ENCODE measurements at places on chromosomes 3 and 15.

DNA sequence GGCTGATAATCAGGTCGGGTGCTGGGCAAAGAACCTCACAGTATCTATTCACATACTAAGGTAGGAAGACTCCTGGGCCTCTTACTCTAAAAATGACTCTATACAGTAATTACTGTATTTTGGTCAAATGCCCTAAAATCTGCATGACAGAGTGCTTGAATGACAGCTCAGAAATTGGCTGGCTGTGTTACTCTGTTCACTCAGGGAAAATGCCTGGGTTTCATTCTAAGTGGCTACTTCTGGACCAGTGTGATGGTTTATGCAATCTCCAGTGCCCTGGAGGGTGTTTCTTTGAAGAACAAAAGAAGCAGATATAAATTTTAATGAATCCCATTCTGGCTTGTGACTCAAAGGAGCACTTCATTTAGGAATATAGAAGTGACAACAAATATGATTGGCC lies 2.2 kb downstream of the GABRR3 start:
- no peak for DNase-seq

- DNase-seq = no peak
Observed at GRCh38 chr3:7447197-7447769, 586.4 kb downstream of the GRM7 start.

GRCh38 chr15:70852501-70853317 lies 1.2 kb downstream of the LARP6 start:
- no peak for DNase-seq

GRCh38 chr3:13477943-13478342 lies 2.2 kb upstream of the HDAC11 start:
- no peak for DNase-seq

GRCh38 chr3:158165141-158165655 lies 55.3 kb downstream of the RSRC1 start:
- no peak for DNase-seq

- no peak for DNase-seq
Observed at GRCh38 chr3:102026656-102027055, 177.3 kb downstream of the NFKBIZ start.

GRCh38 chr3:41267975-41268640 lies 68.8 kb downstream of the CTNNB1 start:
- DNase-seq = peak; percentile 87

DNA sequence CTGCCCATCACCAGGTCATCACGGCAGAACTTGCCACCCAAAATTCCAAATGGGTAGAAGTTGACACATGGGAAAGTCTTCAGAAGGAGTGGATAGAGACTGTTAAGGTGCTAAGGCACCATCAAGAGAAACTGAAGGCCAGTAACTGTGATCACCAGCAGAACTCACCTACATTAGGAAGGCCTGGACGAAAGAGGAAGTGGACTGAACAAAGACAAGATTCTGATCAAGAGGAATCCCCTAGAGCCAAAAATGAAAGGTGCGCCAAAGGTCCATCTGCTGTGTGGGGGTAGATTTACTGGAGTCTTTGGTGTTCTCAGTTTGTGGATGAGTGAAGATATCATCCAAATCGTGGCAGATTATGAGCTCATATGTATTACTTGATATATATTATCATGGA lies 46.3 kb upstream of the P3H2 start:
- no peak for DNase-seq

- DNase-seq = no peak
Observed at GRCh38 chr15:90213818-90214204, 12.7 kb downstream of the SEMA4B start.

- DNase-seq = no peak
Observed at GRCh38 chr3:58874248-58874741, 175.5 kb downstream of the CFAP20DC start.

DNA sequence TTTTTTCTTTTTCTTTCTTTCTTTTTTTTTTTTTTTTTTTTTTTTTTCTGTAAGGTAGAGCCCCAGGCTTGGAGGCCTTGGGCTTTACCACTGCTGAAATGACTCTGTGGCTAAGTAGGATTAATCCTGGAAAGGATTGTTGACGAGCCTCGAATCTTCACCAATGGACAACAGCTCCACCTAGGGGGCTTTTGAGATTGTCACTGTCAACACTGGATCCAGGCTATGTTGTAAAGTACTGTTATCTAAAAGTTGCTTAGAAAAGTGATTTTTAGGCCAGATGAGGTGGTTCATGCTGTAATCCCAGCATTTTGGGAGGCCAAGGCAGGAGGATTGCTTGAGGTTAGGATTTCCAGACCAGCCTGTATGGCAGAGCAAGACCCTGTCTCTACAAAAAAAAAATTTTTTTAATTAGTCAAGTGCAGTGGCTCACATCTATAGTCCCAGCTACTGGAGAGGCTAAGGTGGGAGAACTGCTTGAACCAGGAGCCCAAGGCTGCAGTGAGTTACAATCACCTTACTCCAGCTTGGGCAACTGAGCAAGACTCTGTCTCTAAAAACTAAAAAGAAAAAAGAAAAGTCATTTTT lies 41.6 kb downstream of the KLHL18 start:
- DNase-seq = peak; percentile 53

DNA sequence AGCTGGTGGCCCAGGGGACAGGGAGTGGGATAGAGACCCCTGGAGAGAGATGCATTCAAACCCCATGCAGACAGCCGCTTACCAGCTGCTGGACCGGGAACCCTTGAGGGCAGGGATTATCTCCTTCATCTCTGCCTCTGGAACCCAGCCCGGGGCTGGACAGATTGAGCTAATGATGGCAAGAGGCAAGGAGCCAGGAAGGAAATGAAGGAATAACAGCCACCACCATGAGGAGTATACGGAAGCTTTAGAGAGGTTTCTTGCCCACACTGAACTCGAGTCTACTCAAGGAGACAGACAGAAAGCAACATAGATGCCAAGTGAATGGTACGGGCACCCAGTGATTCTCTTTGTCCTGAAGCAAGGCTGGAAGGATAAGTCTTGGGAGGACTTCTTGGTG lies 23.2 kb downstream of the HAPLN3 start:
- no peak for DNase-seq

DNA sequence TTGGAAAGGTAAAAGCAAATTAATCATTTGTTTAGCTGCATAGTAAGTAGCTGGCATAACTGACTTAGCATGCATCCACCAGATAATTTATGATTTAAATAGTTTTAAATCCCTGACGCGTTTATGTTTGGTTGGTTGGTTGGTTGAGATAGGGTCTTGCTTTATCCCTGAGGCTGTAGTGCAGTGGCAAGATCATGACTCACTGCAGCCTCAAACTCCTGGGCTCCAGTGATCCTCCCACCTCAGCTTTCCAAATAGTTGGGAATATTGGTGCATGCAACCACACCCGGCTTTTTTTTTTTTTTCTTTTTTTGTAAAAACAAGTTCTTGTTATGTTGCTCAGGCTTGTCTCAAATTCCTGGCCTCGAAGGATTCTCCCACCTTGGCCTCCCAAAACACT lies 263.4 kb downstream of the MCTP2 start:
- no peak for DNase-seq

GRCh38 chr3:43015991-43016865 lies 37.1 kb downstream of the GASK1A start:
- no peak for DNase-seq

GRCh38 chr3:60707452-60708020 lies 543.7 kb downstream of the FHIT start:
- no peak for DNase-seq

GRCh38 chr15:85706779-85707518 lies 87.8 kb downstream of the KLHL25 start:
- DNase-seq = no peak

DNA sequence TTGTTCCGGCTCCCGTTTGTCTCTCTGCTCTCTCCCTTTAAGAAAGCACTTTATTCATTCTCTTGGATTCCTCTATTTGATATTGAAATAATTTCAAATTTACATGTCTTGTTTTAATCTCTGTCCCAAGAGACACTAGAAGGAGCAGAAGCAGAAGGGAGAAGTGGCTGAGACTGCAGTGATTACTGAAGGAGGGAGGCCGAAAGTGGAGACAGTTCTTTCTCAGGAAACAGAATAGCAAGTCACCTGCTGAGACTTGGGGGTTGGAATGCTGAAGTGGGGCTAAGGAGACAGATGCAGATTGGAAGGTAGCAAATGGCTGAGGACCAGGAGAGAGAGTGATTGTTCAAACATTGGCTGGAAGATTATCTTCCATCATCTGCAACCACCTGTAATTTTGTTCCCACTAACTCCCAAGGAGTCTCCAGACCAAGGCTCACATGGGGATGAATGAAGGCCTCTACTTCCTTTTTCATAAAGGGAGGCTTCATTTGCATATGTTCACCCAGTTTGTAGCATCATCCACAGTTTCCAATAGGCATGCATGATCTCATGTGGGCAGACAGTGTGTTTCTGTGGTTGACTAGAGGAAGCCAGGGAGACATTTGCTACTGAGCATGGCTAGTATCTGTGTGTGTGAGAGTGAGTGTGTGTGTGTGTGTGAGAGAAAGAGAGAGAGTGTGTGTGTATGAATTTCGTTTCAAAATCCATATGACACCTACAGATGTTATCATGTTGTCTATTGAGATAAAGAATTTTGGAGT lies 24.0 kb downstream of the LTF start:
- no peak for DNase-seq

GRCh38 chr3:131713416-131714123 lies 210.8 kb upstream of the MRPL3 start:
- DNase-seq = no peak

GRCh38 chr3:56962206-56962605 lies 98.3 kb upstream of the SPATA12 start:
- DNase-seq = no peak

- DNase-seq = no peak
Observed at GRCh38 chr3:101900736-101901135, 51.4 kb downstream of the NFKBIZ start.

DNA sequence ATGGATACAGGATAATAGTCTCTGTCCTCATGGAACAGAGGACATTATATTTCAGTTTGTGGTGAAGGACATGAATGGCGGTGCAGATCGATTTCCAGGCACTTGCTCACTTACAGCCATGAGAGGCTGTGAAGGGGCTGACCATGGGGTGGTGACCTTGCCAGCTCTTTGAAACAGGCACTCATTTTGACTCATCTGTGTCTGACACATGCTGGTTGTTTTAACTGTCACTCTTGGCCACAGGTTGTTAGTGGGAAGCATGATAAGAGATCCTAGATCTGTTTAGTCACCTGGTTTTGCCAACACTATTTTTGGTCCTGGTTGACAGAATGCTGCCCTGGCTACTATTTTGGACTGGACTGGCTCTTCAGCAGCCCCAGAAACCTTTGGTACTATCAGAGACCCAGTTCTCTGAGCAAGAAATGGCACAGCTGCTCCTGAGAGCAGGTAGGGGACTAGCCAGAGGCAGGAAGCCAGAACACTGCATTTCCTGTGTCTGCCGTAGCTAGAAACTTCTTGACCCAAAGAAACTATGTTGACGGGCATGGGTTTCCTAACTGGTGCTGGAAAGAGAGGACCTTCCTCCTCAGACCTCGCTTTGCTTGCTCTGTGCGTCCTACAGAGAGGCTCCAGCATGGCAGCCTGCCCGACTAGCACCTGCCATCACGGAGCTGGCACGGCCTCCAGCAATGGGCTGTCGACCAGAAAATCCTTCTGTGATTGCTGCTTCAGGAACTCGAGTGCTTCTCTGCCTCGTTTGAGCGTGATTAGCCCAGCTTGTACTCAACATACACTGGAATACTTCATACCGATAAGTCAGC lies 6.3 kb downstream of the PXYLP1 start:
- DNase-seq = no peak

GRCh38 chr3:115272036-115272824 lies 125.1 kb upstream of the ZBTB20 start:
- DNase-seq = no peak

- no peak for DNase-seq
Observed at GRCh38 chr3:52153389-52154096, 680 bp downstream of the POC1A start.

DNA sequence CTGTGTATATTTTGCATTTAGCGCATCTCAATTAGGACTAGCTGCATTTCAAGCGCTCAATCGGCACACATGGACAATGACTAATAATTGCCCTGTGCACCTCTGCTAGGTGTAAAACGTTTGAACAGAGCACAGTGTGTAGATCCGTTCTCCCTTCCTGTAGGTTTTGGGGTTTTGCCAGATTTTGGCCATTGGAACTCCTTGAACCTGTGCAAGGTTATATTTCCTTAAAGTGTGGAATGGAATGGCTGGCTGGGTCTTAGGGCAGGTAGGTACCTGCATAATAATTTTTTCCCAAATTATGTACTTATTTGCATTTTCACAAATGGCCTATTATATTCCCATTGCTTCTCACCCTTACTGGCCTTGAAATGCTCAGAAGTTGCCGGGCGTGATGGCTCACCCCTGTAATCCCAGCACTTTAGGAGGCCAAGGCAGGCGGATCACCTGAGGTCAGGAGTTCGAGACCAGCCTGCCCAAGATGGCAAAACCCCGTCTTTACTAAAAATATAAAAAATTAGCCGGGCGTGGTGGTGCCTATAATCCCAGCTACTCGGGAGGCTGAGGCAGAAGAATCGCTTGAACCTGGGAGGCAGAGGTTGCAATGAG lies 777 bp downstream of the RNU5B-1 start:
- no peak for DNase-seq

DNA sequence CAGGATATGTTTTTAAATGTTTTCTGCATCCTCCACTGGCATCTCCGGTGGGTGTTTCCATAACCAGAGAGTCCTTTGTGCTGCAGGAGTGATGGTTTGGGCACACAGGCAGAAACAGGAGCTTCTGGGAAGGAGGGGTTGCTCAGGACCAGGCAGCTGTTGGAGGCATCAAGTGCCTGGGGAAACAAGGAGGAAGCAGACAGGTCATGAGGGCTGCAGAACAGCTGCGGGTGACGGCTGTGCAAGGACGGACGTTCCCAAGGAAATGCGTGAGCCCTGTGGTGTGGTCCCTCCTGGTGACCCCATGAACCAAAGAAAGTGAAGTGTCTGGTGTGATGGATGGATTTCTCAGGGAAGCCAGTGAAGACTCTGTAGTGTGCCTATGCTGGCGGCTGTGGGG lies 61.2 kb upstream of the TNFAIP8L3 start:
- no peak for DNase-seq

DNA sequence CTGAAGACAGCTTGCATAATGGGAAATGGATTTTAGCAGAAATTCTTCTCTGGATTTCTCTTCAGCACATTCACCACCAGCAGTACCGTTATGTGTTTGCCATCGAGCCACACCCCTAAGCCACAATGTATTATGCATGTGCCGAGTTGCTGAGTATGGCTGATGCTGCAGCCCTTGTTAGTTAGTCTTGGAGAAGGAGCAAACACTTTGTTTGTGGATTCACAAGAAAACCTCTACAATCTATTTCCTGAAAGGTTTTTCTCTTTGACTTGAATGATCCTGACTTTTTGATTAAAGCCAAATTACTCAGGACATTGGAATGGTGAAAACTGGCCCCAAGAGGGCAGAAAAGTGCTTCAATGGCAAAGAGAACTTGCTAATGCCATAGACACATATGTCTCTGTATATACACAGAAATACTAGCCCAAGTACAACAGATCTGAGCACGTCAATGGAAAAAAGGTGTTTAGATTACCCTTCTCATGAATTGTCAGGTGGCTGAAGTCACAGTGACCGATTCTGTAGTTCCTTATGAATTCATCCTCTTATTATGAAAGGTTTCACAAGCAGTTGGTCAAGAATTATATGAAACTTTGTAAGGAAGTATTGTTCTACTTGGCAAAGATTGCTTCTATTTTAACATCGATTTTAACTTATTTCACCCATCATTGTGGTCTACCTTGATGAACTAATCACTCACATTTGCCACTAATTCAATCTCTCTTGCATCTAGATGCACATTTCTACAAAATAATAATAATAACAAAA lies 103.0 kb downstream of the P3H2 start:
- peak; percentile 69 for DNase-seq

- DNase-seq = no peak
Observed at GRCh38 chr3:149879872-149880271, 66.9 kb downstream of the RNF13 start.
